ENCODE measurements at places on chromosomes 6 and 20.
A peak's percentile ranks its signal among the peaks of the same experiment; 100 is the strongest.

DNA sequence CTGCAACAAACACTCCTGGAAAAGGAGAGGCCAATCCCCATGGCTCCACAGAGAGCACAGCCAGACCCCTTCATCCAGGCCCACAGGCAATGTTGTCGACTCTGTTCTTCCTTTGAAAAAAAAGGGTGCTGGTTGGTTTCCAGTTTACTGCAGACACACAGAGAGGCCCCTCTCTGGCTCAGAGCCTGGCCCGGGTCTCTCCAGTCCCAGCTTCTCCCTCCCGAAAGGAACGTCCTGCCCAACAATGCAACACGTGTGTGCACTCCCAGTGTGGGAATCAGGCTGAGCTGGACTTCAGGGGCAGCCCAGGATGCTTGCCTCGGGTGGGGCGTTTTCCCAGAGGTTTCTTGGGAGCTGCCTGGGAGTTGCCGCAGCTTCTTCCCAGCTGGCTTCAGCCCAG lies 4.5 kb upstream of the NKAIN4 start:
- DNase-seq = peak; percentile 32

- no peak for DNase-seq
Observed at GRCh38 chr6:90537027-90537426, 49.8 kb downstream of the MAP3K7 start.

DNA sequence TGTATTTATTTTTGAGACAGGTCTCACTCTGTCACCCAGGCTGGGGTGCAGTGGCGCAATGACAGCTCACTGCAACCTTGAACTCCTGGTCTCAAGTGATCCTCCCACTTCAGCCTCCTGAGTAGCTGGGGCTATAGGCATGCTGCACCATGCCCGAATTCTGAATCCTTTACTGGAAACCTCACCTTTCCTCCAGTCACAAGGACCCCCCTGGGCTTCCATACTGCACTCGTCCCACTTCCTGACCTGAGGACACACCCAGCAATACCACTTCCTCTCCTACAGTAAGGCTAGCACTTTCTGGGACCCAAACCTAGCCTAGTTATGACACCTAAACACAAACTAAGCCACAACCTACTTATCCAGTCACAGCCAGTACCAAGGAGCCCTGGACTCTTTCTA lies 68.2 kb downstream of the FAM217A start:
- DNase-seq = no peak

DNA sequence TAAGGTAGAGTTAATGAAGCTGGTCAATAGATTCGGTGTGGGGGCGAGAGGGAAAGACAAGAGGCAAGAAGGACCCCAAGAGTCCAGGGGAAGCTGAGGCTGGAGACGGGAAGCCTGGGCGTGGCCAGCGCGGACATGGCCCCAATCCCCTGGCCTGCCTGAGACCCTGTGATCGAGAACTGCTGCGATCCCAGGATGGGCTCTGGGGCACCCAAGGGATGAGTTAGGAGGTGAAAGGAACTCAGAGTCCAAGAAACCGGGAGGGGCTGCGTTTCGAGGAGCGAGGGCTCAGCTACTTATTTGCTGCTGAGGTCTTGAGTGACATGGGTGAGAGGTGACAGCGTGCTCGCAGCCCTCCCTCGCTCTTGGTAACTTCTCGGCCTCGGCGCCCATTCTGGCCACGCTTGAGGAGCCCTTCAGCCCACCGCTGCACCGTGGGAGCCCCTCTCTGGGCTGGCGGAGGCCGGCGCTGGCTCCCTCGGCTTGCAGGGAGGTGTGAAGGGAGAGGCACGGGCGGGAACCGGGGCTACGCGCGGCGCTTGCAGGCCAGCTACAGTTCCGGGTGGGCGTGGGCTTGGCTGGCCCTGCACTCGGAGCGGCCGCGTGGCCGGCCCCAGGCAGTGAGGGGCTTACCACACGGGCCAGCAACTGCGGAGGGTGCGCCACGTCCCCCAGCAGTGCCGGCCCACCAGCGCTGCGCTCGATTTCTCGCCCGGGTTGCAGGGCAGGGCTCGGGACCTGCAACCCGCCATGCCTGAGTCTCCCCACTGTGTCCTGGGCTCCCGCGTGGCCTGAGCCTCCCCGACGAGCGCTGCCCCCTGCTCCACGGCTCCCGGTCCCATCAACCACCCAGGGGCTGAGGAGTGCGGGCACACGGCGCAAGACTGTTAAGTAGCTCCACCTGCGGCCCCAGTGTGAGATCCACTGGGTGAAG lies 58.2 kb downstream of the IRF4 start:
- no peak for DNase-seq

DNA sequence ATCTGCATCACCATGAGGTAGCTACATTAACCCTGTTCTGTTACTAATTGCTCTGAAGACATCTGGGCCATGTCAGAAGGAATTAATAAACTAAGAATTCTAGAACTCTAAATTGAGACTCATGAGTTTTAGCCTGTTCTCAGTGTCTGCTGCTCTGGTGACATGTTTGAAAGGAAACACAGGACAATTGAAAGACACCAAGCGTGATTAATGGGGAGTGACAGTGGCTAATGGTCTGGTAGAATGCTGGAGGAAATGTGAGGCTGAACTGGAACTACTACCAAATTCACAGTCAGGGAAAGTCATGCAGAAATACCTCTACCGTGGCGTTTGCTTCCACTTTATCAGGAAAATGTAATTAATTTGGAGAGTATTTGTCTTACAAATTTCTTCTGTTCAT lies 140.0 kb downstream of the TBC1D7 start:
- no peak for DNase-seq

- no peak for DNase-seq
Observed at GRCh38 chr20:47211036-47211435, 145.5 kb downstream of the ZMYND8 start.

DNA sequence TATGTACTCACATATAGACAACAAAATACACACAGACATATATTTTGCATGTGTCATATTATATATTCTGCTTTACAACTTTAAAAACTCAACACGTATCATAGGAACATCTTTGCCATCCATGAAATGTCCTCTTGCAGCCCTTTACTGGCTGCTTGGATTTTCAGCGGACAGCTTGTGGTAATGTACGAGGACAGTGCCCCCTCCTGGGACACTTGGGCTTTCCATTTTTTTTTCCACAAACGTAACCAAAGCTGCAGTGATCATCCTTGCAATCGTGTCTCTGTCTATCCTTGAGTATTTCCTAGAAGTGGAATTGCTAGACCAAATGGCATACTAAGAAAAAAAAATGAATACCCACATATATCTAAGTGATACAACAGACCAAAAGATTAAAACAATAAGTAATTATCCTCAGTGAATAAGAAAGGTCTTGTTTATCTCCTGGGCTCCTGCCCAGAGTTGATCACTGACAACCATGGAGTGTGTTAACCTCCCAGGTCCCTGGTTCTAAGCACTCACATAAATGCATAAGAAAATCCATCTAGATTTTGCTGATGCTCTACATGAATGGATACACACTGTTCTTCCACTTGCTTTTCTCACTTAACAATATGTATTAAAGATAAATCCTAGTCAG lies 18.1 kb downstream of the BPI start:
- DNase-seq = peak; percentile 70

DNA sequence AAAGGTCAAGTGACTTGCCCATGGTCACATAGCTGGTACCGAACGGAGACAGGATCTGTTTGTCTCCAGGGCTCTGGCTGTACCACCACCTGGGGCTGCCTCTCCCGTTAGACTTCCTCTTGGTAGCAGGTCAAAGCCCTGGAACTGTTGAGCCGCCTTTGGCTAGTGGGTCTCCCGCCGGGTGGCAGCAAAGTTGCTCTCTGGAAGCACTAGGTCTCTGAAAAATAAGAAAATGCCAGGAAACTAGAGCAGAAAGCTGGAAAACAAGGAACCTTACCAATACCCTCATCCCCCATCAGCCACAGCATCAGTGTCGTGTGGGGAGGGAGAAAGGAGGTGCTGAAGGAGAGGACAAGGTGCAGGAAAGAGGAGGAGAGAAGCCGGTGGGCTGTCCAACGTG lies 291.0 kb upstream of the SUPT3H start:
- DNase-seq = no peak

DNA sequence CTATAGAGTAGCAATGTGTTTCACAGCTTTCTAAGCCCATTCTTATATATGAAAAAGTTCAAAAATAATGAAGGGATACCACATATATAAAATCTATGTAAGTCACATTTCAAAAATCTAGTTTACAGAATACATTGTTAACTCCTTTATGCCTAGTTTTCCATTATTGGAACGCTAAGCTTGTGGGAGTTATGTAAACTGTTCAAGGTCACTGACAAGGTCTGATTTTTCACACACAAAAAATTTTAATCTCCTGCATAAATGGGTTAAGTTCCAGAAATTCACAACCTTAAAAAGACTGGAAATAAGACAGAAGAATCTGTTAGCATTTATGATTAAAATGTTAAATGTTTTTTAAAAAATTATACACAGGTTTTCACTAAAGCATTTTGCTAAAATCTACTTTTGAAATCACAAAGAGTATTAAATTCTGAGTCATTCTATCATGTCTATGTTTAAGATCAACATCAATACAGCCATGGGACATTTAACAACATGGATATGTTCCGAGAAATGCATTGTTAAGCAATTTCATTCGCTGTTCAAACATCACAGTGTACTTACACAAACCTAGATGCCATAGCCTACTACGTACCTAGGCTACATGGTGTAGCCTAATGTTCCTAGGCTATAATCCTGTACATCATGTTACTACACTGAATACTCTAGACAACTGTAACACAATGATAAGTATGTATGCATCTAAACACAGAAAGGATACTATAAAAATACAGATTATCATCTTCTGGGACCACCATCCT lies 25.4 kb downstream of the ATG5 start:
- no peak for DNase-seq

GRCh38 chr20:15205719-15206118 lies 868.3 kb upstream of the FLRT3 start:
- DNase-seq = no peak

DNA sequence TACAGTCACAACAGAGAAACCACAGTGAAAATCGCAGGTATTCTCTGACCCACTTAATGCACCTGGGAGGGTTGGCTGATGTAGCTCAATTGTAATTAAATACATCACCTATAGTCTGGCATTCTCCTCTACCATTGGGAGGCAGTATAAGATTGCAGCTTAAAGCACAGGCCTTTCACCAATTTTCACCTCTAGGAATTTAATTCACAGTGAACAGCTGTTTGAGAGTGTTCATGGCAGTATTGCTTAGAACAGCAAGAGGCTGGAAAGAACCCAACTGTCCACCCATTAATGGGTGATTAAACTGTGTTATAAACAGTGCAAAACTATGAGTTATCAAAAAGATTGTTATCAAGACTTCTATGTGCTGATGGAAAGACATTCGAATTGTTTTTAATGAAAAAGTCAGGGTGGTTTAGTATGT lies 2.0 kb downstream of the EDEM2 start:
- peak; percentile 81 for DNase-seq

GRCh38 chr6:108484016-108484415 lies 76.7 kb upstream of the FOXO3 start:
- DNase-seq = no peak

DNA sequence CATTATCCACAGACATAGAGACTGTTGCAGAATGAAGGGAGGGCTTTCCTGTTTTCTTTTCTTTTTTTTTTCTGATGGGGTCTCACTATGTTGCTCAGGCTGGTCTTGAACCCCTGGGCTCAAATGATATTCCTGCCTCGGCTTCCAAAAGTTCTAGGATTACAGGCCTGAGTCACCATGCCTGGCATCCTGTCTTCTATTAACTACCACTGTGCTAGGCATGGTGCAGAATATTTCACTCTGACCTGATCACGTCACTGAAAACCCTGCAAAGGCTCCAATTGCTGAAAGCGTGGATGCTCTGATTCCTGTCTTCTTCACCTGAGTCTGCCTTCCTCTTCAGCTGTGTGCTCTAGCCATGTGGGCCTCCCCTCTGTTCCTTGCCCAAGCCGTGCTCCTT lies 8.5 kb upstream of the DNMT3B start:
- no peak for DNase-seq

- no peak for DNase-seq
Observed at GRCh38 chr6:119844387-119844786, 494.8 kb upstream of the MAN1A1 start.

GRCh38 chr20:38645351-38645750 lies 43.7 kb downstream of the ARHGAP40 start:
- DNase-seq = no peak

- DNase-seq = no peak
Observed at GRCh38 chr20:62739581-62740285, 31.1 kb downstream of the NTSR1 start.

- peak; percentile 61 for DNase-seq
Observed at GRCh38 chr6:138869398-138869797, 73.5 kb downstream of the ECT2L start.

DNA sequence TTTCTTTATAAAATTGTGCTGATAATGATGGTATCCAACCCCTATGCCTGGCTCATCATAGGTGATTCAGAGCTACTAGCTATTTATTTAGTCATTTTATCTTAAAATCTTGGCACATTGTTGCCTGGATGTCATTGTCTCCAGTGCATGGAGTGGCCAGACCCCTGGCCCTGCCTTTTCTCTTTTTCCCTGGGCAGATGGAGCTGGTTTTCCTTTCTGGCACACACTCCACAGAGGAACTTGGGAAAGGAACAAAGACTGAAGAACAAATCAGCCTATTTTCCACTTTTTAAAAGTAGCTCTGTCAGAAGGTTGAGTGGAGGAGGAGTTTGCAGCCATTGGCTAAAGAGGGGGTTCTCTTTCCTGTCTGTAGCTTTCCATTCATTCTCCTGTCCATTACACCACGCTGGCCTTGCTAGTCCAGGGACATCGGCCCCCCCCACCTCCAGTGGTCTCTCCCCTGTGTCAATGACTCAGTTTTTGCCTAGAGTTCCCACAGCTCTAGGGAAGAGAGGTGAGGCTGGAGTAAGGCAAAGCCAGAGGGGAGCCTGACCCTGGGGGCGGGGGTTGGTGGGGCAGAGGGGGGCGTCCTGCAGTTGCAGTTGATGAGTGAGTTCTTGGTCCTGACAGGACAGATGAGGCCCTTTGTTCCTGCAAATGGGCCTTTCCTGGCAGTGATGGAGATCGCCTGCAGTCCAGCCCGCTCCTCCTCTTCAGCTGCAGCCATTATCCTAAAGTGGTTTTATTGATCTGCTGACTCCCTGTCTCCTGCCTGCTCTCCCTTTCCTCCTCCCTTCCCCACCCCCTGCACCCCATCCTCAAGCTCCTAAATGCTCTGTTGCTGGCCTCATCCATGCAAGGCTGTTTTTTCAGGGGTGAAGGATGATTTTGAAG lies 774.5 kb downstream of the DHX35 start:
- DNase-seq = no peak

DNA sequence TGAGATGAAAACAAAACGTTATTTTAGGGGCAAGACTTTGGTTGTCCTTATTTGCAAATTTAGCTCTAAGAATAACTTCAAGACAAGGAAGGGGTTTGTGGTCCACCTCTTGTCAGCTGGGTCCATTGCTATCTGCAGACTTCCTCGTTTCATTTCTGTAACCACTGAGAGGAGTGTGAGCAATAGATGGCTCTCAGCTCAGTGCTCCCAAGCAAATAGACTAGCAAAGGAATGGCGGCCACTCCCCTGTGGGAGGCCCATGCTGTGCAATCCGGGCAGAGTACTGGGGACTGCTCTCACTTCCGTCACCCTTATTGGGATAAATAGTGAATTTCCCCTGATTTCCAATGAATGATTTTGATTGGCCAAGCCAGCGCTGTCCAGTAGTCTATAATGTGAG lies 176.6 kb downstream of the ZDHHC14 start:
- no peak for DNase-seq

GRCh38 chr20:23541776-23542175 lies 26.5 kb downstream of the CST9L start:
- no peak for DNase-seq

Data from cardiac muscle cell (in vitro differentiated cells and primary cell).